ENCODE measurements at places on chromosomes 2 and 18. TPM values are rescaled to one million over a fixed set of nuclear protein-coding genes. Genes with fewer than 3 reads are reported as not detected.

ZC3H15 gene
- total RNA-seq = 67.9 TPM

TWIST2 gene
- 21.8 TPM for total RNA-seq

MROH2A gene
- 2.5 TPM for total RNA-seq

TMEM182 gene
- total RNA-seq = 386 TPM

SLC40A1 gene
- 74.2 TPM for total RNA-seq

CERKL gene
- not detected for total RNA-seq

PTPRN gene
- total RNA-seq = 0.31 TPM

HOXD12 gene
- not detected for total RNA-seq

DRC1 gene
- total RNA-seq = not detected

EMX1 gene
- total RNA-seq = not detected

RFX8 gene
- 0.51 TPM for total RNA-seq
